Right lobe of liver (tissue), 6 donors: ENCODE measurements at places on chromosomes 1 and 21. TPM values are rescaled to one million over a fixed set of nuclear protein-coding genes. Genes with fewer than 3 reads are reported as not detected.
A peak's percentile ranks its signal among the peaks of the same experiment; 100 is the strongest.

Gene NUDC
- total RNA-seq: 40.9 TPM

DNA sequence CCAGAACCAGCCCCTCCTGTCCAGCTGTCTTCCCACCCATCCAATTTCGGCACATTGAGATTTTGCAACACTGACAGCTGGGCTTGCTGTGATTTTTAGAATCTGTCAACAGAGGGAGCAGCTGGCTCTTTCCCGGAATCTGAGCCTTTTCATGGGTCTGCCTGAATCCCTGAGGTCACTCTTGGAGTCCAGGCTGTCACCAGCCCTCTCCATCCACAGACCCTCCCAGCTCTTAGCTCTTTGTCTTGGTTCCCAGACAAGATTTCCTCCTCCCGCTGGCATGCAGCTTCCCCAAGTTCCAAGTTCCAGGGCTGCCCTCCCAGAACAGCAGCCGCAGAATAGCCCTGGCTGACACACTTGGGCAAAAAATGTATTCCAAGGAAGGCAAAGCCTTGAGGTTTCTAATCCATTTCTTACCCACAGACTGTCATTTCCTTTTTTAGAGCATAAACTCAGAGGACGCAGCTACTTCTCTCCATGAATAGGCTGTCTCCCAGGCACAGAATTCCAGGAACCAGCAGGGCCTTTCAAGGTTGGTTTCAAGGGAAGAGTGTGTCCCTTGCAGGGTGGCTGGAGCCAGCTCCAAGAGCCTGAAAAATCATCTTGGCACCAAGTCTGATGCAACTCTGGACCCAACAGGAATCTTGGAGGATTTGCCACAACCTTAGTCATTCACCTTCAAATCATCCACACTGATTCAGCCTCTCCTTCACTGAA lies 7.1 kb upstream of the TMEM61 start:
- H3K27ac ChIP-seq: no peak overlapping the region
- H3K27me3 ChIP-seq: no peaks in the 10 kb centered on the region
- H3K36me3 ChIP-seq: no peaks in the 10 kb centered on the region
- no peaks in the 10 kb centered on the region for H3K4me1 ChIP-seq
- DNase-seq: no peak
- no peak overlapping the region for H3K4me3 ChIP-seq

Gene KCNE1
- total RNA-seq: 2.2 TPM

- H3K4me1 ChIP-seq: no peaks in the 10 kb centered on the region
- H3K27me3 ChIP-seq: no peaks in the 10 kb centered on the region
- peak overlapping the region; percentile 91 for H3K4me3 ChIP-seq
- no peaks in the 10 kb centered on the region for H3K36me3 ChIP-seq
- peak overlapping the region; percentile 99 for H3K27ac ChIP-seq
Measured at GRCh38 chr1:19209439-19209989, 552 bp downstream of the UBR4 start.

Gene SPATA17
- not detected for total RNA-seq

Gene TBCE
- 14.0 TPM for total RNA-seq

DNA sequence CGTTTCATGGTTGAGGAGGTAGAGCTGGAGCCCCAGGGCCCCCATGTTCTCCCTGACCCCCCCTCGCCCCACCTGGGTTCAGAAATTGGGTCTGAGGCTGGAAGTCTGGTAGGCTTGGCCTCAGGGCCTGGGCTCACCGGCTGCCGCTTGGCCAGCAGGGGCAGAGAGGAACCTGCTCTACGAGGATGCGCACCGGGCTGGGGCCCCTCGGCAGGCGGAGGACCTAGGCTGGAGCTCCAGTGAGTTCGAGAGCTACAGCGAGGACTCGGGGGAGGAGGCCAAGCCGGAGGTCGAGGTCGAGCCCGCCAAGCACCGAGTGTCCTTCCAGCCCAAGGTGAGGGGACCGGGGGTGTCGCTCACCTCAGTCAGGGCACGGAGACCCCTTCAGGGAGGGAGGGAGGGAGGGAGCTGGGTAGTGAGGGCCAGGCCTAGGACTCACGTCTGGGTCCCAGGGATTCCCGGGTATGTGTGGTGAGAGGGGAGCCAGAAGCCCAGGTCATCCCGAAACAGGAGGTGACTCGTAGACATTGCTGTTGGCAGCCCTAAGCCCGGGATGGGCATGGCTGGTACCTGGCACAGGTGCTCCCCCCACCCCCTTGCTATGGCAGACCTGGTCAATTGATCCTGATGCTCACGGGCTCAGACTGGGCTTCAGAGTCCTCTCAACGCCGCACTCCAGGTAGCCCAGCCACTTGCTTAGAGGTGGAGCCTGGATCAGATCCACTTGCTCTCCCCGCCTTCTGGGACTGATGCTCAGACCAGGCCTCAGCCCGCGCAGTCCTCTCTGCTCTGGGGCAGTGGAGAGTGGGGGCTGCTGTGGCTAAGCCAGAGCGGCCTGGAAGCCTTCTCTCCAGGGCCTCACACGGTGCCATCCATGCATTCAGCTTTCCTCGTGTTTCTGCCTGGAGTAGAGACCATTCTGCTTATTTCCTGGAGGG lies 68.4 kb downstream of the ARHGEF10L start:
- H3K4me3 ChIP-seq: no peak overlapping the region
- no peaks in the 10 kb centered on the region for H3K4me1 ChIP-seq
- H3K27ac ChIP-seq: no peak overlapping the region
- H3K36me3 ChIP-seq: peaks cover 74% of the 10 kb centered on the region
- H3K27me3 ChIP-seq: no peaks in the 10 kb centered on the region
- no peak for DNase-seq

Gene PYHIN1
- total RNA-seq: 0.73 TPM

- DNase-seq: no peak
- H3K4me1 ChIP-seq: no peaks in the 10 kb centered on the region
- H3K36me3 ChIP-seq: no peaks in the 10 kb centered on the region
- H3K27me3 ChIP-seq: no peaks in the 10 kb centered on the region
- no peak overlapping the region for H3K4me3 ChIP-seq
Measured at GRCh38 chr21:32044205-32045180, 171.7 kb downstream of the HUNK start.

DNA sequence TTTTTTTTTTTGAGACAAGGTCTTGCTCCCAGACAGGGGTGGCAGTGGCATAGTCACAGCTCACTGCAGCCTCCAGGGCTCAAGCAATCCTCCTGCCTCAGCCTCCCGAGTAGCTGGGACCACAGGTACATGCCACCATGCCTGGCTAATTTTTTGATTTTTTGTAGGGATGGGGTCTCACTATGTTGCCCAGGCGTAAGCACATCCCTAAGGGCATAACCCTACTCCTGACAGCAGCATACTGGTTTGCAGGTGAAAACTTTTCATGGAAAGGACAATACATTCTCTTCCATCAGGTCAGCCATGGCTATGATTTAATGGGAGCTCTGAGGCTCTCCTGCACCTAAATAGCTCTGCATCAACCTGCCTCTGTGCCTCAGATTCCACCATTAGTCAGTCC lies 29.4 kb downstream of the UBIAD1 start:
- H3K27me3 ChIP-seq: no peaks in the 10 kb centered on the region
- DNase-seq: no peak
- no peaks in the 10 kb centered on the region for H3K36me3 ChIP-seq
- H3K27ac ChIP-seq: no peak overlapping the region
- H3K4me3 ChIP-seq: no peak overlapping the region
- H3K4me1 ChIP-seq: no peaks in the 10 kb centered on the region
